ENCODE measurements at places on chromosomes 6 and 20. TPM values are rescaled to one million over a fixed set of nuclear protein-coding genes. Genes with fewer than 3 reads are reported as not detected.

The LPA gene
- not detected for total RNA-seq

- H3K27me3 ChIP-seq: no peaks in the 10 kb centered on the region
- H3K36me3 ChIP-seq: no peaks in the 10 kb centered on the region
- no peak overlapping the region for H3K4me3 ChIP-seq
- DNase-seq: no peak
These were observed 23.0 kb upstream of the MYLIP start for GRCh38 chr6:16105854-16106253.

GRCh38 chr6:37176268-37177076 is 6.5 kb downstream of the PIM1 start:
- peaks cover 67% of the 10 kb centered on the region for H3K4me1 ChIP-seq
- DNase-seq: no peak
- H3K4me3 ChIP-seq: peak overlapping the region; percentile 87
- H3K36me3 ChIP-seq: peaks cover 63% of the 10 kb centered on the region

- H3K4me1 ChIP-seq: peaks cover 7% of the 10 kb centered on the region
- no peak overlapping the region for H3K4me3 ChIP-seq
- no peaks in the 10 kb centered on the region for H3K27me3 ChIP-seq
- H3K36me3 ChIP-seq: peaks cover 16% of the 10 kb centered on the region
- no peak for DNase-seq
These were observed 134.9 kb upstream of the BACH2 start for GRCh38 chr6:90431576-90431975.

- H3K4me1 ChIP-seq: peaks cover 11% of the 10 kb centered on the region
- no peak for DNase-seq
- H3K27ac ChIP-seq: no peak overlapping the region
- no peak overlapping the region for H3K4me3 ChIP-seq
These were observed 28.1 kb upstream of the RALGAPA2 start for GRCh38 chr20:20740541-20740940.

- no peaks in the 10 kb centered on the region for H3K27me3 ChIP-seq
- DNase-seq: no peak
- no peak overlapping the region for H3K4me3 ChIP-seq
- H3K36me3 ChIP-seq: no peaks in the 10 kb centered on the region
- no peak overlapping the region for H3K27ac ChIP-seq
These were observed 539.4 kb upstream of the BTBD3 start for GRCh38 chr20:11378252-11378651.

- H3K36me3 ChIP-seq: peaks cover 4% of the 10 kb centered on the region
- H3K4me3 ChIP-seq: no peak overlapping the region
- H3K27ac ChIP-seq: no peak overlapping the region
- no peak for DNase-seq
- peaks cover 76% of the 10 kb centered on the region for H3K4me1 ChIP-seq
These were observed 201.8 kb downstream of the ARID1B start for GRCh38 chr6:156978948-156979347.

GRCh38 chr6:1099264-1099663 is 212.6 kb upstream of the FOXQ1 start:
- no peak overlapping the region for H3K27ac ChIP-seq
- H3K4me3 ChIP-seq: no peak overlapping the region
- no peak for DNase-seq
- H3K27me3 ChIP-seq: peaks cover 12% of the 10 kb centered on the region

DNA sequence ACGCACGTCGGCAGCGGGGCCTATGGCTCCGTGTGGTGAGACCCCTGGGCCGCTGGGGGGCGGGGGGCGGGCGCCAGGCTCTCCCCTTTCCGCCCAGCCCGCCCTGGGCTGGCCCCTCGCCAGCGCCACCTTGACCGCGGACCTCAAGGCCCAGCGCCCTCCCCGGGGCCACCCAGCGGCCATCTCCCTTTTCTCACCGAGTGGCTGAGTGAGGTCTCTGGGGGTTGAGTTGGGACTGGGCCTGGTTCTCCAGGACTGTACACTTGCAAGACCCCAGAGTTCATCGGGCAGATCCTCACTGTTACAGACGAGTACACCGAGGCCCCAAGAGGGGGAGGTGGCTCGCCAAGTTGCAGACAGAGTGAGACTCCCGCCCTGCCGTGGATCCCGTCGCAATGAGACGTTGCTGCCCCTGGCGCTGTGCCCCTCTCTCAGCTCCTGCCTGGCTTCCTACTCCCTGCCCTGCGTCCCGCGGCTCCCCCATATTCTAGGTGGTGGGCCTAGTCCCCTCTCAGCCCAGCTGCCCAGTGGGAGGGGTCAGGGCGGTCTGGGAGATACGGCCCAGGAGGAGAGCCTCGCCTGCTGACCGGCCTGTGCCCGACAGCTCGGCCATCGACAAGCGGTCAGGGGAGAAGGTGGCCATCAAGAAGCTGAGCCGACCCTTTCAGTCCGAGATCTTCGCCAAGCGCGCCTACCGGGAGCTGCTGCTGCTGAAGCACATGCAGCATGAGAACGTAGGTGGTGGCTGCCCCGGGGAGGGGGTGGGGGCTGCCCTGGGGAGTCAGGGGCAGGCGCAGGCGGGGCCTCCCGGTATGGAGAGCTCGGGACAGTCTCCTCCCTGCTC is 576 bp downstream of the MAPK13 start:
- H3K27ac ChIP-seq: peak overlapping the region; percentile 94
- peak overlapping the region; percentile 86 for H3K4me3 ChIP-seq
- no peaks in the 10 kb centered on the region for H3K27me3 ChIP-seq
- peaks cover 9% of the 10 kb centered on the region for H3K36me3 ChIP-seq
- DNase-seq: peak; percentile 81
- peaks cover 54% of the 10 kb centered on the region for H3K4me1 ChIP-seq

- peak overlapping the region; percentile 58 for H3K27ac ChIP-seq
- H3K36me3 ChIP-seq: peaks cover 19% of the 10 kb centered on the region
- H3K4me1 ChIP-seq: peaks cover 41% of the 10 kb centered on the region
- H3K4me3 ChIP-seq: no peak overlapping the region
These were observed 9.6 kb downstream of the WTAP start for GRCh38 chr6:159736908-159737307.

GRCh38 chr6:119821380-119821779 is 471.8 kb upstream of the MAN1A1 start:
- H3K27ac ChIP-seq: no peak overlapping the region
- H3K4me3 ChIP-seq: no peak overlapping the region

GRCh38 chr6:113433335-113433991 is 423.7 kb upstream of the MARCKS start:
- no peaks in the 10 kb centered on the region for H3K27me3 ChIP-seq
- no peak for DNase-seq
- no peak overlapping the region for H3K27ac ChIP-seq
- H3K4me3 ChIP-seq: no peak overlapping the region

DNA sequence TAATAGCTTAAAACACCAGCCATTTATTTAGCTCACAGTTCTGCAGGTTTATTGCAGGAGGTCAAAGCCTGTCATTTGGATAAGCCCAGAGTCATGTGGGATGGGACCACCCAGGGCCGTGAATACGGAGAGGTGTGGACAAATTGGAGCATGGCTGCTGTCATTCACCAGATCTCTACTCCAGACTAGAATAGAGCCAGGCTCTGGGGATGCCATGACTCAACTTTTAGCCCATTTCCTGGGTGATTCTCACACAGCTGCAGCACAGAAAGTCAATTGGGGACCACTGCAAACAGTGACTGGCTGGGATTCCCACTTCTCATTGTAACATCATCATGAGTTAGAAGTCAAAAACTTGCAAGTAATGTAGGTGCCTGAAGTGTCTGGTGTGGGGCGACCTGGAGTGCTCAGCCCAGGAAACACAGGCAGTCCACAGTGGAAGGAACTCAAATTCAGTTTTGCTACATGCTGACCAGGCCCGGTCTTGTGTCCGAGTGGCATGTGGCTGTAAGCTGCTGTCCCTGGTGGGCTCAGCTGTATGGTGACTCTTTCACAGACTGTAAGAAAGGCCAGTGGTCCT is 174.3 kb downstream of the SCP2D1 start:
- H3K4me3 ChIP-seq: no peak overlapping the region
- no peaks in the 10 kb centered on the region for H3K27me3 ChIP-seq
- H3K4me1 ChIP-seq: no peaks in the 10 kb centered on the region

DNA sequence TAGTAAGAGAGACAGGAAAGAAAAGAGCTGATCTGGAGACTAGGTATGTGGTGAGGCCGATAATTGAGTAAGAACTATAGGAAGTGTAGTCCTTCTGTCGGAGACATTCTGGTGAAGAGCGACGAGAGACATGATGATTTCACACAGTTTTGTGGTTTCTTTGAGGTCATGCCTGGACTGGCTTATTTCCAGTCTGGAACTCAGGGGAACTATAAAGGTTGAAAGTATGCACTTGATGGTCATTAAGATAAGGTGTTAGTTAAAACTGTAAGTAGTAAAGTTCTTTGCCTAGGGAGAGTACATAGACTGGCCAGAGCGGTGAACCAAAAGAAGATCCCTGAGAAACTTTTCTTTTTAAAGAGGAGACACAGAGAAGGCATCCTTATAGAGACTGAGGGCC is 68.8 kb downstream of the RFX6 start:
- H3K4me3 ChIP-seq: no peak overlapping the region
- H3K4me1 ChIP-seq: no peaks in the 10 kb centered on the region
- no peak for DNase-seq
- no peaks in the 10 kb centered on the region for H3K36me3 ChIP-seq

- H3K4me1 ChIP-seq: peaks cover 69% of the 10 kb centered on the region
- H3K27me3 ChIP-seq: no peaks in the 10 kb centered on the region
These were observed 733 bp downstream of the ZBTB22 start for GRCh38 chr6:33316603-33317418.

DNA sequence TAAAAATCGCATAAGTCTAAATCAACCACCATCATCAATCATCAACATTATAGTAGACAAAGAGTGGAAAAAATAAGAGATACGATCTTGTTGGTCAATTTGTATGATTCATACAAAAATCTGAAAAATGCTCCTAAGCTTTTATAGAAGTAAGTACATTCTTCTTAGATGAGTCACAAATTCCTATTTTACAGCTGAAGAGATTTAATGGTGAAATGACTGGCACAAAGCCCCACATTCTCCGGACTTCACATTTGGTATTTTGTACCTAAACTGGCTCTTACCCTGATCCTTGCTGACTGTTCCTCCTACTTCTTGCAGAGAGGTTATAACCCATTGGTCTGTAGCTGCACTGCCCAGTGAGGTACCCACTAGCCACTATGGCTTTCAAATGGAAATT is 29.9 kb upstream of the PREP start:
- no peaks in the 10 kb centered on the region for H3K36me3 ChIP-seq
- H3K27ac ChIP-seq: no peak overlapping the region
- no peak overlapping the region for H3K4me3 ChIP-seq
- DNase-seq: no peak

- peaks cover 72% of the 10 kb centered on the region for H3K4me1 ChIP-seq
- H3K36me3 ChIP-seq: peaks cover 77% of the 10 kb centered on the region
- H3K4me3 ChIP-seq: no peak overlapping the region
- no peak for DNase-seq
These were observed 32.9 kb downstream of the COX4I2 start for GRCh38 chr20:31670371-31671228.

Measured in activated naive CD8-positive, alpha-beta T cell treated with anti-CD3 and anti-CD28 coated beads for 36 hours (primary cell).